ENCODE measurements at places on chromosomes 13 and 19.
A peak's percentile ranks its signal among the peaks of the same experiment; 100 is the strongest.

DNA sequence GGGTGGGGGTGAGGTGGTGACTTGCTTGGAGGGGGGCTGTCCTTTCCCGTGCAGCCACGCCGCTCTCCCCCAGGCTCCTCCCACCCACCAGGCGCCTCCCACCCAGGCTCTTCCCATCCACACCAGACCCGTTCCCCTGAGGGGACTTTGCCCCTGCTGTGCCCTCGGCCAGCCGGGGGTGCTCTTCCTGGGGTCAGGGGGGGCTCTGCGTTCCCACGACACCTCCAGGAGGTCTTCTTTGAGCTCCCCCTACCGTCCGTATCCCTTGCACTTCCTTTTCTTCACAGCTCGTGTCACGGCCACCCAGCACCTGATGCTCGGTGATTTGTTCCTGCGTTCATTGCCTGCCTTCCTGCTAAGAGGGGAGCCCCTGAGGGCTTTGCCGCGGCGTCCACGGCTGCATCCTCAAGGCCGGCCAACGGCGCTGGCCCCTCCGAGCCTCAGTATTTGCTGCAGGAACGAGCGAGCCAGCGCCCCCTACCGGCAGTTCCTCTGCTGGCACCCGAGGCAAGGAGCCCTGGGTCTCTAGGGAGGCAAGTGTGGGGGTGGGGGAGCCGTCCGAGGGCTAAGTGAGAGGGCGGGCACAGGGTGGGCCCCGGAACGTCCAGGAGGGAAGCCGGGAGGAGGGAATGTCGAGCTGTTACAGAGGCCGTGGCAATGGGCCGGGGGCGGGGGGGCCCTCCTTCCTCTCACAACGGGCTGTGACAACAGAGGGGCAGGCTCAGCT is 11.8 kb downstream of the LRRC4B start:
- DNase-seq, result peak; percentile 91

DNA sequence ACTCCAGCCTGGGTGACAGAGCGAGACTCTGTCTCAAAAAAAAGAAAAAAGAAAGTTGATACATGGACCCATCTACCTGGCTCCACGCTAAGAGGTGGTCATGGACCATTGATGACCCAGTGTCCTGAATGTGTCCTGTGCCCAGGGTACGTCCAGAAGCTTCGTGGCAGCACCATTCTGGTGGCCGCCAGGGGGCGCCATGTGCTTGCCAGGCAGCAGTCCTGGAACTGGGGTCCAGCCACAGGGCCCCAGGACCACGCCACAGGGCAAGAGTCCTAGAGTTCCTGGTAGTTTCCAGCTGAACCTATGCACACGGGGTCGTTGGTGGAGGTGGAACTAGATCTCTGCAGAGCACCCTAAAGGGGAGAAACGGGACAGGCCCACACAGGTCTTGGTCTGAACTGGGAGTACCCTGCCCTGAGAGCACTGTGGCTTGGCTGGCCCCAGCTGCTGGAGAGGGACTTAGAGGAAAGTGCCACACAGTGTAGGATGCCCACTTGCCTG is 19.9 kb upstream of the FBXO27 start:
- peak; percentile 83 for DNase-seq

DNA sequence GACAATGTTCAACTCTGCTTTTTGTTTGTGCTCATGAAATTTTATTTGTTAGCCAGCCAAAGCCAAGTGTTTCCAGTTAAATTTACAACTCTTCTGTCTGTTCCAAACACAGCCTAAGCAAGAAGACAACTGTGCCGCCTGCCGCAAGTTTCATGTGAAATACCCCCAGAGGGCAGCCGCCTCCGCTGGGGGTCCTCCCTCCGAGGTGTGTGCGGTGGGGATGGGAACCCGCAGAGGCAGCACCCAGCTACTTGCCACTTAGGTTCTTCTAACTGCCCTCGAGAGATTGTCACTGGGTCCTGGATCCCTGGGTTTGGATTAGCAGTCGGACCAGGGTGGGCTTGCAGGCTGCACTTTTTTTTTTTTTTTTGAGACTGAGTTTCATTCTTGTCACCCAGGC is 28.5 kb downstream of the ATP11A start:
- DNase-seq, result no peak

GRCh38 chr19:30066781-30067759 is 125.0 kb downstream of the URI1 start:
- DNase-seq, result no peak

DNA sequence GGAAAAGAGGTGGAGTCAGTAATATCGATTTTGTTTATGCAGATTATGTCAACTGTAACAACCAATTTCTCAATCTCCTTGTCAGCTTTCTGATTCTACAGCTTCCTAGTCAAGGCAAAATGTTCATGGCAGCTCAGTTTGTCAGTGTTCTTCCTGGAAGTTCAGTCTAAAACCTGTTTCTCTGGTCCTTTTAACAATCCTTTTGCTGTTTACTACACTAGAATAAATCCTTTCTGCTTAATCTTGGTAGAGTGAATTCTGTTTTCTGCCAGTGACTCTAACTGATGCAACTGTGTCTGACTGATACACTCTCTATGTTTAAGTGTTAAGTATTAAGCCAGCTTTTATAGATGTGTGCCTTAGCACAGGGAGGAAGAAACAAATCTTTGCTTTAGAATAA is 516.9 kb upstream of the KLF12 start:
- no peak for DNase-seq

DNA sequence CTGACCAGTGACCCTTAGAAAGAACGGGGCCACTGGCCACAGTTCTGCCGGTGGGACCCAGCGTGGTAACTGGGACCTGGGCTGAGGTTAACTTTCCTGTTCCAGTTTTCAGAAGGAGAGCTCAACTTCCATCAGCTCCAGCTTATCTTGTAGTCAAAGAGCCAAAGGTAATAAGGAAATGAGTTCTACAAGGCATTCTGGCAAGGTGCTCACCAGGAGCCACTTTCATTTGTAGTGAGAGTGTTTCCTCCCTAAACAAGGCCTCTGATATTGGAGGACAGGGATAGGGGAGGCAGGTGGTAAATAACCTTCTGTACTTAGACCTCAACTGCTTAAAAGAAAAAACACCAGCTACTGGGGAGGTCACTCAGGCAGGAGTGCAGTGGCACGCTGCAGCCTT is 38.1 kb downstream of the PBX4 start:
- DNase-seq, result no peak

DNA sequence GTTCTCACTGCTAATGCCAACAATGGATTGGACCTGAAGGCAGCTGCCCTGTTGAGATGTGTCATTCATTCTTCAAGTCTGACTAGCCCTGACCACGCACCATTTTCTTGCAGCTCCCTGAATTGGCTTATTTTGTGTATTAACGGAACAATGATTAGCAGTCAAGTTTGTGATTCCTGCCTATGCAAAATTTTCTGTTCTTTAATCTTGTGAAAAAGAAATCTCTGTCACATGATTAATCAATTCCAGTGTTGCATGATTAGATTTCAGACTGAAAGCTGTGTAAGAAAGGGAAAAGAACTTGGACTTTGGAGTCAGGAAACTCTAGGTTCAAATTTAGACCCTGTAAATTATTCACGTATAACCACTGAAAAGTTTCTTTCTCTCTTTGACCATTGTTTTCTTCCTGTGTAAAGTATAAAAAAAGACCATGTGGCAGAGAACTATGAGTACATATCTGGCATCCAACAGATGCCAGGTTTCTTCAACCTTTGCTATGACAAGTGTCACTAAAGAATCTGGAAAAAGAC is 64.5 kb upstream of the SLC10A2 start:
- DNase-seq, result no peak

- peak; percentile 81 for DNase-seq
These were observed 15.2 kb downstream of the UPF1 start for GRCh38 chr19:18846862-18847548.

DNA sequence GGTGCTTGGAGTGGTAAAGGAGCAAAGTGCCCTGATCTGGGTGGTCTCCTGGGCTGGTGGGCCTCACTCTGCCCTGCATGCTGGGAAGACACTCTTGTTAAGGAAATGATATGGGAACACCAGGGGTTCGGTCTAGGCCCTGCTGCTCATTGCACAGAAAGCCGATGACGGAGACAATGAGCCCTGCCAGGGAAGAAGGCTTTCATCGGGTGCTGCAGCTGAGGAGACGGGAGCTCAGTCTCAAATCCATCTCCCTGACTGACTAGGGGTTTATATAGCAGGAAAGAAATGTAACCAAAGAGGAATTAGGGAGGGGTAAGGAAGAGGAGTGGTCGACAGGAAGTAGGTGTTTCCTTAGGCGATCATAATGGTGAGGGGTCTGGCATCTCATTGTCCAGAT is 253.4 kb downstream of the TEX29 start:
- no peak for DNase-seq

- DNase-seq, result no peak
These were observed 27.9 kb upstream of the IGFL1 start for GRCh38 chr19:46201454-46202310.

DNA sequence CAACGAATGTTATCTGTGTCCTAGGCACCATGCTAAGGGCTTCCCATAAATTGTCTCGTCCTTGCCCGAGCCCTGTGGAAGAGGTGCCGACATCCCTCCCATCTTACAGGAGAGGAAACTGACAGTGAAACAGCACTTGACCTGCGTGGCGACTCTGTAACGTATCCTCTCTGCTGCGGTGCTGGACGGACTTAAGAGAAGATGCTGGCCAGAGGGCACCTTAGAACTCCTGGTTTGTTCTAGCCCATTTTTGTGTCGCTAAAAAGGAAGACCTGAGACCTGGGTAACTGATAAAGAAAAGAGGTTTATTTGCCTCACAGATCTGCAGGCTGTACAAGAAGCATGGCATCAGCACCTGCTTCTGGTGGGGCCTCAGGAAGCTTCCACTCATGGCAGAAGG is 68.6 kb downstream of the KCTD15 start:
- no peak for DNase-seq

DNA sequence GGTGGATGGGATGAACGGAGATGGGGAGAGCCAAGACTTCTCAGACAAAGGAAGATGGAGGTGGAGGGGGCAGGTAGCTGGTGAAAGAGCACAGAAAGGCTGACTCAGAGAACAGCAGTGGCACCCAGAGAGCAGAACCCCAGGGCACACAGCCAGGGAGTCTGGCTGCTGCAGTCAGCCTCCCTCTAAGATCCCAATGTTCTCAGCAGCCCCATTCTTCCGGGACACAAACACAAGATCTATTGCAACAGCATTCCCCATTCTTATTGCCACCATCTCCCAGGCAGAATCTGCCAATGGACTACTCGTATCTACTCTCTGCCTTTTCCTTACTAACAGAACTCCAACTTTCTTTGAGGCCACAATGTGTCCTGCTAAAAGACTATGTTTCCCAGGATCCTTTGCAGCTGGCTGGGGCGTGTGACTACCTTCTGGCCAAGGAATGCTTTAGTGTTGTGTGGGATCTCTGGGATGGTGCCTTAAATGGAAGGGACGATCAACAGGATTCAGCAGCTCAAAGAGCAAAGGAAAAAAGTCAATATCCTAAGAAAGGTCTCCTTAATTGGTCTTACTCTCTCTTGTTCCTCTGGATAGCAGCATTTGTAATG is 7.5 kb downstream of the THAP8 start:
- no peak for DNase-seq

GRCh38 chr13:103430368-103430767 is 364.2 kb upstream of the SLC10A2 start:
- no peak for DNase-seq

GRCh38 chr13:43316946-43317353 is 293.6 kb downstream of the DNAJC15 start:
- DNase-seq, result no peak

DNA sequence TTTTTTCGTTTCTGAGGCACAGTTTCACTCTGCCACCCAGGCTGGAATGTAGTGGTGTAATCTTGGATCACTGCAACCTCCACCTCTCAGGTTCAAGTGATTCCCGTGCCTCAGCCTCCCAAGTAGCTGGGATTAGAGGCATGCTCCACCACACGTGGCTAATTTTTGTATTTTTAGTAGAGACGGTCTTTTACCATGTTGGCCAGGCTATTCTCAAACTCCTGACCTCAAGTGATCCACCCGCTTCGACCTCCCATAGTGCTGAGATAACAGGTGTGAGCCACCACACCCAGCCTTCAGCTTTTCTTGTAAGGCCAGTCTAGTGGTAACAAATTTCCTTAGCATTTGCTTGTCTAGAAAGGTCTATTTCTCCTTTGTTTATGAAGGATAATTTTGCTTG is 46.2 kb downstream of the ZNF568 start:
- DNase-seq, result no peak

DNA sequence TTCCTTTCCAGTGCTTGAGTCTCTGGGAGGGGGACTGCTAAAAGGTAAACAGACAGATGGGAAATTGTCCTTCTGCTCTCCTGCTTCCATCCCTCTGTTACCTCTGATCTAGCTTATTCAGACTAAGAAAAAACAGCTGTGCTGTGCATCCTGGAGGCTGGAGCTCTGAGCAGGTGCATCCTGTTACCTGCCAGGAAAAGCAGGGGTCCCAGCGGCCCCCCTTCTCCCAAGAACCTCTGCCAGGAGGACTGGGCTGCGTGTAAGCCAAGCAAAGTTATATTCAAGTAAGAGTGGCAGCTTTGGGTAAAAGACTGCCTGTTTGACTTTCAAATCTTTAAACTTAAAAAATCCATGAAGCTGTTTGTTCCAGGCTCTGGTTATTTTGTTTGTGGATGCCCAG is 75.1 kb downstream of the C13orf42 start:
- DNase-seq, result no peak

- DNase-seq, result no peak
These were observed 8.2 kb downstream of the NDUFA11 start for GRCh38 chr19:5895409-5895808.

DNA sequence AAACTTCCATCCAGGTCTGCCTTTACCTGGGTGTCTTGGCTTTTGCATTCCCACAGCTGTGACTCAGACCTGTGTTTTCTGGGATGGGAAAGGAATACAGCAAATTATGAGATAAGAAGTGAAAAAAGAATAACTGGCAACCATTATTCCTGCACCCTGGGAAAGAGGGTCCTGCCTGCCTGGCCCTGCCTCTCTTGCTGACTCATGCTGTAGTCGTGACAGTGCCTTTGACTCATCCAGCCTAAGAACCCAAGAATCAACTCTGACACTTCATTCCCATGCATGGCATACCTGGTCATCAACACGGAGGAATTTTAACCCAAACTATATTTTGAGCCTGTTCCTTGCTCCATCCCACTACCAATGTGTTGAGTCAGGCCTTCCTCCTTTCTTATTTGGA is 185.4 kb upstream of the SERP2 start:
- DNase-seq, result no peak

DNA sequence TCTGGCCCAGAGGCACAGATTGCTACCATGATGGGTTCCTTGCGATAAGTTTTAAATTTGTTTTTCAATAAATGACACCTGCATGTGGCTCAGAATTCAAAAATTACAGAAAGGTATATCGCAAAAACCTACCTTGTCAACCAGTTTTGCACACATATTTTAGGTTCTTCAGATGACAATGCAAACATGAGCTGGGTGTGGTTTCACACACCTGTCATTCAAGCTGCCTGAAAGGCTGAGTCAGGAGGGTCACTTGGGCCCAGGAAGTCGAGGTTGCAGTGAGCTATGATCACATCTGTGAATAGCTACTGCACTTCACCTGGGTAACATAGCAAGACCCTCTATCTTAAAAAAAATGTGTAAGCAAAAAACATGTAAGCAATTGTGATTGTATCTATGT is 56.1 kb downstream of the DNM2 start:
- DNase-seq, result no peak

DNA sequence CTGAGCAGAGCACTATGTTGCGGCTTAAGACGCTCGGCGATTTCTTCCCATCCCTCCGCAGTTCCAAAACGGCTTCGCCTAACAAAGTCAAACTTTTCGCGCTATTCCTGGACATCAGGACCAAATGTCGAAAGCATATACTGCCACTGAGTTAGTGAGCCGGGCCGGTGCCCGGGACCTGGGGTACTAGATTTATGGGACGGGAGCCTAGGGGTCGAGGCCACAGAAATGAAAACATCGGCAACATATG is 699 bp downstream of the RCBTB2 start:
- DNase-seq, result no peak

Measured in activated CD8-positive, alpha-beta T cell treated with anti-CD3 and anti-CD28 coated beads for 36 hours (primary cell).